T-helper 2 cell (primary cell): ENCODE measurements at places on chromosomes 1 and 21.

DNA sequence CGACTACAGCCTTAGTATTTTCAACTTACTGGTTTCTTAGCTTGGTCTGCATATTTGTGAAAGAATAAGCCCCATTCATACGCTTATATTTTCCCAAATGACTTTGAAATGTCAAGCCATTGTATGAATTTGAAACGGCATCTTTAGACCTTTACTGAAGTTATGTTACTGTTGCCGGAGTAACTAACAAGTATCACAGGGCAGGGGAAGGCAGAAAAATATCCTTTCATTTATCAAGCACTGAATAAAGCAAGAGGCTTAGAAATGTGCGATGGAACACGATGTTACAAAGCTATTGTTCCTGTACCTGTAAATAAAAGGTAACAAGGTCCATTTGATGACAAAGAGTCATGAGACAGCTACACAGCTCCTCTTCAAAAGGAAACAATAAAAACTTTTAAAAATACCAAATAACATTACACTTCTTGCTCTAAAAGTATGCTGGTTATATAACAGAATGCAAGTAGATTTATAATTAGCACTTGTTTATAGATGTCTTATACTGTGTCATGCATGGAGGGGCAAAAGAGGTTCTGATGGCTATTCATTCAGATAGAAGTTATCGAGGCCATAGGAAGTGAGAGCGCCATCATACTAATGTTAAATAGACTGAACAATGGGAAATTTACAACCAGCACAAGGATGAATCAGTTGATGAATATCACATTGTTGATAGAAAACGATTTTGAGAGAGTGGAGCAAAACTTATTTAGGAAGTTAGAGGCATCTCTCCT is 322.6 kb downstream of the RGS7 start:
- DNase-seq: no peak

- no peak for DNase-seq
These were observed 43.1 kb downstream of the WARS2 start for GRCh38 chr1:119097380-119097779.

GRCh38 chr1:2224170-2224584 is 3.9 kb upstream of the SKI start:
- DNase-seq: no peak

- no peak for DNase-seq
These were observed 37.7 kb downstream of the VTCN1 start for GRCh38 chr1:117173006-117173405.

DNA sequence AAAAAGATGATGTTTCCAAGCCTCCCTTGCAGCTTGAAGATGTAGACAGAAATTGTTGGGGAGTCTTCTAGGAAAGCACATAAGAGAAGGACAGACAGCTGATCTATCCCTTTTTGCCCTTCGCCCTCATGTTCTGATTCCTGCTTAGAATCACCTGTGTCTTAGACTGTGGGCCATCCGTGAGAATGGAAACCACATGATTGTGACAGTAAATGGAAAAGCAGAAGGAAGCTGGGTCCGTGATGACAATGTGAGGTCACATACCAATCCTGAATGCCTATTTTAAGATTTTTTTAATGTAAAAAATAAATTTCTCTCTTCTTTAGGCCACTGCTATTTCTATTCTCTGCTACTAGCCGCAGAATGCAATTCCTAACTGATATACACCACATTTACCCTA is 67.7 kb upstream of the C1orf87 start:
- no peak for DNase-seq

DNA sequence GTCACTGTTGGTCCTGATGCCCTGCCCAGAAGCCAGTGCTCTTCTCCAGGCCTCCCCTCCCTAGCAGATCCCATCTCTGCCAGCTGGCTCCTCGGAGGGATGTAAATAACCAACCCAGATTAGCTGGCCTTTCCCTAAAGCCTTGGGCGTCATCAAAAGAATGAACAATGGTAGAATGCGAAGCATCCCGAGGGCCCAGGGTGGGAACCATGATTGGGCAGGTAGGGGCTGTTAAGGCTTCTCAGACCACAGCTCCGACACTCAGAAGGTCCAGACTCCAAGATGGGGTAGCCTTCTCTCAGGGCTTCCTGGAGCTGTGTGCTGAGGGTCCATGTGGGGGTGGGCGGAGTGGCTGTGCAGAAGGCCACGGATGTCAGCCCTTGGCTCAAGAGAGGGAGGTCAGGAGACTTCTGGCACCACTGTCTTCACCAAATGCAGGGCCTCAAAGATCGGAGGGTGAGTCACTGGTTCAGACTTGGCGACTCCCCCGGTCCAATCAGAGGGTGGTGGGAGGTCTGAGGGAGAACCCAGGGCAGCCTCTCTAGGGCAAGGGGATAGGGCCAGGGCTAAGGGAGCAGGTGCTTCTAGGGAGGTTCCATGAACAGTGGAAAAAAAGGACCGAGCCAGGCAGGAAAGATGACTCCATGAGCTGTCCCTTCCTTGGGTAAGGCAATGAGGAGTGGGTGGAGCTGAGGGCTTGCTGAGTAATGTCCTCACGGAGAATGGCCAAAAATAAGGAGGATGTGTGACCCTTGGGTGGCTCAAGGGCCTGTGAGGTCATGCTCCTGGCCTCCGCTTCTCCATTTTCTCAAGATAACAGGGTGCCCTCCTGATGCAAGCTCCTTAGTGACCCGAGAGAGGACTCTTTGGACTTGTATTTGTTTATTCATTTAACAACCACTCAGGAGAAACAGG is 58.4 kb upstream of the EPS8L3 start:
- DNase-seq: no peak

- DNase-seq: no peak
These were observed 585.1 kb downstream of the PTPRC start for GRCh38 chr1:199223936-199224335.

DNA sequence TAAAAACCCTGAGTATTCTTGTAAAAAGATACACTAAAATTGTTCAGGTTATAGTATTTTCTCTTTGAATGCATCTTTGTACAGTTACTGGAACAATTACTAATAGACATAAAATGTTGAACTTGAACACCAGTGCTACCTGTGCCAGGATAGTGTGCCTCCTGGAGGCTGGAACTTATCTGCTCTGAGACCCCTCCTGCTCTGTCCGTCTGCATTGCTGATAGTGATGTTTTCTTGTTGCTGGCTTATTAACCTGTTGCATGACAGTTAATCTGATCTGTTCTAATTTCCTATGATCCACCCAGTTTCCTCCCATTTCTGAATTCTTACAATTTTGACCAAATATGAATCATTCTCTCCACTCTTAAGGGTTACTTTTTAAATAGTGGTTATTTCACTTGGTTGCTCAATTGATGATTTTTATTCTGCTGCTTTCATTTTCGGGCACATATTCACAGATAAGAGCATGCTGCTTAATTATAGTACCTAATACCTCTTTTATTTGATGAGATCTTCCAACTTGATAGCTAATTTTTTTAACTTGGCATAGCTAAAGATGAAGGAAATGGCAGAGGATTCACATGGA is 101.4 kb downstream of the CC2D1B start:
- no peak for DNase-seq

GRCh38 chr1:150141452-150141851 is 8.3 kb upstream of the PLEKHO1 start:
- no peak for DNase-seq

GRCh38 chr21:15088488-15088887 is 23.7 kb upstream of the NRIP1 start:
- no peak for DNase-seq

- DNase-seq: no peak
These were observed 1.7 kb upstream of the NENF start for GRCh38 chr1:212430955-212431394.

GRCh38 chr1:150186789-150187559 is 37.3 kb downstream of the PLEKHO1 start:
- DNase-seq: peak; percentile 75

GRCh38 chr21:42640486-42640885 is 12.9 kb upstream of the PDE9A start:
- DNase-seq: no peak

GRCh38 chr1:186154651-186155050 is 220.4 kb downstream of the TPR start:
- DNase-seq: no peak

DNA sequence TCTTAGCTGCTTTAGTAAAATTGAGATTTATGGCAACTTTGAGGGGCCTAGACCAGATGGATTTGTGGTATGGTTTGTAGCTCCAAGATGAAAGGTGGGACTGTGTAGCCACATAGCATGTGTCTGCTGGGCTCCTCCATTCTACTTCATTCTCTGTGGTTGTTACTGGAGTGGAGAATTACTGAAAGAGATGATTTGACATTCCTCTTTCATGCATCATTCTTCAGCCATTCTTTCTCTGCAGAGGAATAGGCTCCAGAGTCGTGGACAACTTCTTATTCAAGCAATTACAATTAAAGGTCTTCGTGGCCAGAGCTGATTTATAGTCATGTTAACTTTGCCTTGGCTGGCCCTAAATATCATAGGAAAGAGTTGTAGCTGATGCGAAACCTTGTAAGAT is 328.9 kb downstream of the PAPPA2 start:
- no peak for DNase-seq

DNA sequence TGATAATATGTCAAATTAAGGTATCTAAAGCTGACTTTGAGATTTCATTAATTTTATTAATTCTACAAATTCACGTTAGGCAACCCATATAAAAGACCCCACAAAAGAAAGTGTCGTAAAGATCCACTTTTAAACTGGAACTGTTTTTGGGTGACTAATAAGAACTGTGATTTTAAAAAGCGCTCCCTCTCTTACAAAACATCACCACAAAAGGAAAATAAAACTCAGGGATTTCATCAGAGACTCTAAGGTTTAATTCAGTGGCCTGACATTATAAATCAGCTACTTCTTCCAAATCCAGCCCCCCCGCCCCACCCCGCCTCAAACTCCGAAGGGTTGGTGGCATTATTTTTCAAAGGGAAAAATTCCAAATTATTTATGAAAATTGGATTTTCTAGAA is 2.7 kb downstream of the COL24A1 start:
- DNase-seq: no peak

DNA sequence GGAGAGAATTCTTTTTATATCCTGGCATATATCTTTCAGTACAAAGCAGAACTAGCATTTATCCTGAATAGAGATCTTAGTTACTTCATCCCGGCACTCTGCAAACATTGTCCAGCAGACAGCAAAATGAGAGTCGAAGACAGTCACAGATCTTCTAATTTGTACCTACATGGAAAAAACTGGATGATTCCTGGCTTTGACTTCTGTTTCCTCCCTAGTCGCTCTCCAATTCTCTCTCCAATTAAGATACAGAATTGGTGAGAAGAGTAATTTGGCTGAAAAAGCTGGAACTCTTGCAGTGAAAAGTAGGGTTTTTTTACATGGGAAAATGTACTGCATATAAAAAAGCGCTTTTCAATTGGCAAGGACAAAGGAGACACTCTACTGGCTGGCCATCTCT is 151.1 kb upstream of the C8B start:
- no peak for DNase-seq

- no peak for DNase-seq
These were observed 17.2 kb downstream of the KCNN3 start for GRCh38 chr1:154852845-154853244.

DNA sequence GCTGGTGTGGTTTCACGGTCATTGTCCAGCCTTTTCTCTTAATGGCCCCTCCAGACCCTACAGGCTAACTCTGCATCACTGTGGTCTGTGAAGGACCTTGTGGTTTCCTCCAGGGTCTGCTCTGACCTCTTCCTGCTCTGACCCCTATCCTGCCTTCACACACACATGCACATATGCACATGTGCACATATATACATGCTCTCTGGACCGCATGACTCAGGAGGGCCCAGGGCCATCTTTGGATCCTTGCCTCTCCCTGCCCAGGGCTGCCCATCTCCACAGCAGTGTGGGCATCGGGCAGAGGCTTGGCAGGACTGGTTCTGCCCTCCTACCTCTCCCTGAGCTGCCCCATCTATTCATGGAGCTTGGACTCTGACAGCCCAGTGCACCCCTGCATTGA is 510.9 kb downstream of the PTPRU start:
- no peak for DNase-seq

- no peak for DNase-seq
These were observed 219.4 kb downstream of the SLC35F3 start for GRCh38 chr1:234123867-234124266.

DNA sequence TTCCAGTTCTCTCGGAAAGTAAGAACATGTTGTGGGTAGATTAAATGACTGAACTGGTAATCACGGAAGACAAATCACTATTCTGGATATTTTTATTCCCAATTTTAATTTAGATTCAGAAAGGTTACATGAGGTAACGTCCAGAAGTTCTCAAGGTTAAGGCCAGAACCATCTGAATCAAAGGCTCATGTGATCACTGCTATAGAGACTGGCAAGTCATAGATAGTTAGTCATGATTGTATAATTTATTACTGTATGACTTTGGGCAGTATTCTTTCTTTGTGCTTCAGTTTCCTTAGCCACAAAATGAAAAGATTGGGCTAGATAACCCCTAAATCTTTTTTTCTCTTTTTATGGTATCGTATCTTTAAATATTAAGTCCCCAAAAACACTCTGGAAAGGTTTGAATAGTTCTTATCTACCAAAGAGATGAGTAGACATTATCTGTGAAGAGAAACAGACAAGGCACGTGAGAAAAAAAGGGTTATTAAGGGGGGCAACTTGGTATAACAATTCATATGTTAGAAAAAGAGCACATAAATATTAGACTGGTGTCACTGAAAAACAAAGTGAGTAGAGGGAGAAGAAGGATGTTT is 241.0 kb downstream of the PTPRC start:
- no peak for DNase-seq

- no peak for DNase-seq
These were observed 84.6 kb downstream of the RAVER2 start for GRCh38 chr1:64829411-64830029.

DNA sequence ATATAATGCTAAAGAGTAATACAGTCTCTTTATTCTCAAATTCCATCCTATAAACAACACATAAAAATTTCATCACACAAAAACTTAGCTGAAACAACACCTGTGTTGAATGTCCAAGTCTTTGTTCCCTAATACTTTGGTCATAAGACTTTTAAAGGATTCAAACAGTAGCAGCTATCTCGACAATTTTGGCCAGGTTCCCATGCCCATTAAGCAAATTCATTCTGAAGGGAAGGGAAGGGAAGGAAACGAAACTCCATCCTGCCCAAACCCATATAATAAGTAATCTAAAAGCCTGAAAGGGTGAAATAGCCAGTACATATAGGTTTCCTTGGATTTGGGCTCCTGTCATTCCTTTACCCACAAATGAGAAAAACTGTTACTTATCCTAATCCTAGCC is 7.5 kb downstream of the IVNS1ABP start:
- DNase-seq: no peak

- no peak for DNase-seq
These were observed 14.0 kb upstream of the SLC9C2 start for GRCh38 chr1:173616859-173617258.
